H1 (cell line): ENCODE measurements at places on chromosomes 12 and 14. TPM values are rescaled to one million over a fixed set of nuclear protein-coding genes. Genes with fewer than 3 reads are reported as not detected.
A peak's percentile ranks its signal among the peaks of the same experiment; 100 is the strongest.

GRCh38 chr12:52259657-52260243 is 14.7 kb upstream of the KRT86 start:
- DNase-seq: no peak
- peaks cover 36% of the 10 kb centered on the region for H3K27me3 ChIP-seq
- H3K36me3 ChIP-seq: no peaks in the 10 kb centered on the region
- no peaks in the 10 kb centered on the region for H3K4me1 ChIP-seq

DNA sequence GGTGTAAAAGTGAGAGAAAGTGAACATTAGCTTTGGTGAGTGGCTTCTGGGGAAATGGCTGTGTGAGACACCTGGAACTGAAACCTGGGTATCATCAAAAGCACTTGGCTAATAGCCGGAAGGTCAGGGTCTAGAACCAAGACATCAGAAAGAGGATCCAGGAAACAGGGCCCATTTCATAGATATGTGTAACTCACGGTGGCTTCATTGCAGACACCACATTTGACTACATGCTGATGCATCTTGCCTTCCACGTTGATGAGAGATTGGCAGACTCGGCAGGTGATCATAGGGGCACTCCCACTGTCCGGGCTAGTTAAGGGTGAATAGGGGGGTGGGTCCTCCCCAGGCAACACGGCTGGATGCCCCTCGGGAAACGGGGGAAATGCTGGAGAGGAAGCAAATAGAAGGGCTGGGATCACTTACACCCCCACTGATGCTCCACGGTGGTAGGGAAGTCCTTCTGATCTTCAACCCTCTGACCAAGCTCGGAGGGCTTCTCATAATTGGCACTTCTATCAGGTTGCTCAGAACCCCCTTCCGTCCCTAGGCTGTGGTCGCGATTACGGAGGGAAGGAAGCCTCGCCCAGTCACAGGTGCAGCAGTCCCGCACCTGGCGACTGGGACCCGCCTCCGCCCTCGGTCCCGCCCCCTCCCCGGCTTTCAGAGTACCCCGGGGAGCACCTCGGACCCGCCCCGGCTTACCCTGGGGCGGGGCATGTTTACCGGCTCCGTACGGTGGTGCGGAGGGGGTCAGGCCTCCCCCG is 593 bp downstream of the PIP4P1 start:
- H3K4me3 ChIP-seq: peak overlapping the region; percentile 87
- peaks cover 16% of the 10 kb centered on the region for H3K36me3 ChIP-seq
- no peaks in the 10 kb centered on the region; the same call in 1 of the 2 replicates for H3K27me3 ChIP-seq
- peak; percentile 75 for DNase-seq
- peaks cover 10% of the 10 kb centered on the region for H3K4me1 ChIP-seq

- H3K4me3 ChIP-seq: no peak overlapping the region
- H3K27me3 ChIP-seq: no peaks in the 10 kb centered on the region
Measured at GRCh38 chr12:19120795-19121194, 8.7 kb upstream of the PLEKHA5 start.

- DNase-seq: no peak
- no peak overlapping the region for H3K4me3 ChIP-seq
- H3K4me1 ChIP-seq: no peaks in the 10 kb centered on the region; the same call in 1 of the 2 replicates
- no peak overlapping the region for H3K27ac ChIP-seq
- no peaks in the 10 kb centered on the region for H3K27me3 ChIP-seq
Measured at GRCh38 chr14:69137843-69138535, 14.9 kb downstream of the DCAF5 start.

- H3K27ac ChIP-seq: no peak overlapping the region
- no peaks in the 10 kb centered on the region for H3K27me3 ChIP-seq
- no peaks in the 10 kb centered on the region for H3K36me3 ChIP-seq
- no peaks in the 10 kb centered on the region for H3K4me1 ChIP-seq
- no peak for DNase-seq
Measured at GRCh38 chr12:131458931-131459772, 251.7 kb upstream of the SFSWAP start.

- H3K27ac ChIP-seq: no peak overlapping the region
- no peaks in the 10 kb centered on the region for H3K4me1 ChIP-seq
- H3K4me3 ChIP-seq: no peak overlapping the region
- DNase-seq: no peak
- no peaks in the 10 kb centered on the region for H3K27me3 ChIP-seq
- no peaks in the 10 kb centered on the region for H3K36me3 ChIP-seq
Measured at GRCh38 chr12:8887285-8887715, 27.0 kb upstream of the PHC1 start.

GRCh38 chr12:78036874-78037273 is 206.2 kb downstream of the NAV3 start:
- no peak for DNase-seq

DNA sequence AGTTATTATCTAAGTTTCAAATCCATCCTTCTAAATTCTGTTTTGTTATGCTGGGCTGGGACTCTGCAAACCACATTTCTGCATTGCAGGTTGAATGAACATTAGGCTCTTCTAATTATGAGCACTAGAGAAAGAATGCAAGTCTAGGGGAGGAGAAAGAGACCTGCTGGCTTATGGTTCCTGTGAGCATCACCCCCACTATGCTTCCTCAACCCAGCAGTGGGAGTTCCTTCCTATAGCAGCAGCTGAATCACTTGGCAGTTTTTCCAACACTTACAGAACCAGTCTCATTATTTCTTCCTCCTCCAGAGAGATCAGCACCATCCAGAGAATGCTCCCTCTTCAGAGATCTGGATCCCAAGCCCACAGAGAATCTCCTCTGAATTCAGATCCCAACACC is 297.7 kb upstream of the CLEC14A start:
- no peaks in the 10 kb centered on the region for H3K36me3 ChIP-seq
- H3K4me1 ChIP-seq: no peaks in the 10 kb centered on the region
- H3K4me3 ChIP-seq: no peak overlapping the region
- no peaks in the 10 kb centered on the region for H3K27me3 ChIP-seq
- no peak overlapping the region for H3K27ac ChIP-seq
- no peak for DNase-seq

- no peak overlapping the region for H3K27ac ChIP-seq
- DNase-seq: no peak
- no peaks in the 10 kb centered on the region for H3K4me1 ChIP-seq
- no peak overlapping the region for H3K4me3 ChIP-seq
- H3K27me3 ChIP-seq: no peaks in the 10 kb centered on the region
- H3K36me3 ChIP-seq: no peaks in the 10 kb centered on the region
Measured at GRCh38 chr12:119797090-119797489, 80.0 kb downstream of the CIT start.

DNA sequence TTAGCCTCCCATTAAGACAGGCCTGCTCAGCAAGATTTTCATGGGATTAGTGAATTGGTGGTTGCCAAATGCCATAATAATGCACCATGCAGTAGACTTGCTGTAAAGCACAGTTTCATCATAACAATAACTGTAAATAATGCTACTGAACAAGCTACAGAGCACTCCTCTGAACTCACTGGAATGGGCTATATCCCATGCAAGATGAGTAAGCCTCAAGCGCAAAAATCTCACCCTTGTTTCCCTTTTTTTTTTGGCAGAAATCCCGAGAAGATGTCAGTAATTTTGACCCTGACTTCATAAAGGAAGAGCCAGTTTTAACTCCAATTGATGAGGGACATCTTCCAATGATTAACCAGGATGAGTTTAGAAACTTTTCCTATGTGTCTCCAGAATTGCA is 145.9 kb upstream of the HIF1A start:
- H3K4me1 ChIP-seq: peaks cover 4% of the 10 kb centered on the region
- no peak for DNase-seq
- H3K4me3 ChIP-seq: no peak overlapping the region
- H3K27me3 ChIP-seq: no peaks in the 10 kb centered on the region; the same call in 1 of the 2 replicates
- H3K27ac ChIP-seq: no peak overlapping the region

GRCh38 chr12:124359671-124360581 is 65.0 kb downstream of the RFLNA start:
- no peaks in the 10 kb centered on the region for H3K4me1 ChIP-seq
- no peak overlapping the region for H3K4me3 ChIP-seq
- DNase-seq: no peak
- H3K27ac ChIP-seq: no peak overlapping the region
- H3K36me3 ChIP-seq: peaks cover 46% of the 10 kb centered on the region

The SSTR1 gene
- 0.75 and 0.93 TPM in 2 replicates for total RNA-seq

The SLC35F4 gene
- total RNA-seq: not detected in 2 replicates

The RNF212B gene
- 1.2 TPM in 1 of 2 replicates, not detected in the other for total RNA-seq

The METTL1 gene
- total RNA-seq: 41.9 and 46.0 TPM in 2 replicates

The OTOGL gene
- total RNA-seq: 0.17 and 0.31 TPM in 2 replicates

The PRH2 gene
- not detected in 2 replicates for total RNA-seq

The ASCL1 gene
- not detected in 2 replicates for total RNA-seq

The P2RX2 gene
- 0.84 and 1.5 TPM in 2 replicates for total RNA-seq

The C12orf56 gene
- total RNA-seq: 1.1 TPM in 2 replicates

The ZNF384 gene
- total RNA-seq: 59.6 and 60.1 TPM in 2 replicates
